ENCODE measurements at places on chromosomes 6 and 20.

DNA sequence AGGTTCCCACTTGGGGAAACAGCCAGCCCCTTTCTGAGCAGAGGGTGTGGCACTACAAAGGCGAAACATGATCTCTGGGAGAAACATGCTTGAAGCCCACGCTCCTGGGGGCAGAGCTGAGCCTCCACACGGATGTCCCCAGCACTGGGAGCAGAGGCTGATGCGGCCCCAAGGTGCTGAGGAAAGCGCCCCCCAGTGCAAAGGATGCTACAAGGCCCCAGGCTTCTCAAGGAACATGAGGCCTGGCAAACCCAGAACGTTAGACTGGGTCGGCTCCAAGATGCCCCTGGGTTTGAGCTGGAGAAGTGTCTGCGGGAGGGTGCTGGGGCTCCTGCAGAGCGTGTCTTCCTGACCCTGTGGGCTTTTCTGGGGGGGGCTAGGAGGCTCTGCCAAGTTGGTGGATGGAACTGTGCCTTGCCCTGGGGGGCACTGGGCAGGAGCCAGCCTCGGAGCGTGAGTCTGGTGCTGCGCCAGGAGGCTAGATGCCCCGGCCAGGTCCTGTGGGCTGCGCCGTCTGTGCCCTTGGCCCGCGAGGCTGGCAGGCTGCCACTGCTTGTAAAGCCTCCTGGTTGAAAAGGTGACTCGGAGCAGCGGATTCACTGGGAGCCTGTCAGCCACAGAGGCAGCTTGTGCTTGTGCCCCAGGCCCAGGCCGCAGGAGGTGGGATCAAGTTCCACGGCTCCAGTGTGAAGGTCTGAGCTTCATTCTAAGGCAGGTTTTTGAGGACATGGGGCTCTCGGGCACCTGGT, 8.1 kb downstream of the SYNJ2 start:
- DNase-seq = no peak

GRCh38 chr20:37333848-37334318, 12.1 kb upstream of the SRC start:
- DNase-seq = no peak

- DNase-seq = no peak
Measured at GRCh38 chr20:62044631-62045030, 21.1 kb downstream of the TAF4 start.

- DNase-seq = no peak
Measured at GRCh38 chr20:63972312-63973159, 2.8 kb upstream of the ZNF512B start.
